CMK (cell line): ENCODE measurements at places on chromosomes 2 and 18.

DNA sequence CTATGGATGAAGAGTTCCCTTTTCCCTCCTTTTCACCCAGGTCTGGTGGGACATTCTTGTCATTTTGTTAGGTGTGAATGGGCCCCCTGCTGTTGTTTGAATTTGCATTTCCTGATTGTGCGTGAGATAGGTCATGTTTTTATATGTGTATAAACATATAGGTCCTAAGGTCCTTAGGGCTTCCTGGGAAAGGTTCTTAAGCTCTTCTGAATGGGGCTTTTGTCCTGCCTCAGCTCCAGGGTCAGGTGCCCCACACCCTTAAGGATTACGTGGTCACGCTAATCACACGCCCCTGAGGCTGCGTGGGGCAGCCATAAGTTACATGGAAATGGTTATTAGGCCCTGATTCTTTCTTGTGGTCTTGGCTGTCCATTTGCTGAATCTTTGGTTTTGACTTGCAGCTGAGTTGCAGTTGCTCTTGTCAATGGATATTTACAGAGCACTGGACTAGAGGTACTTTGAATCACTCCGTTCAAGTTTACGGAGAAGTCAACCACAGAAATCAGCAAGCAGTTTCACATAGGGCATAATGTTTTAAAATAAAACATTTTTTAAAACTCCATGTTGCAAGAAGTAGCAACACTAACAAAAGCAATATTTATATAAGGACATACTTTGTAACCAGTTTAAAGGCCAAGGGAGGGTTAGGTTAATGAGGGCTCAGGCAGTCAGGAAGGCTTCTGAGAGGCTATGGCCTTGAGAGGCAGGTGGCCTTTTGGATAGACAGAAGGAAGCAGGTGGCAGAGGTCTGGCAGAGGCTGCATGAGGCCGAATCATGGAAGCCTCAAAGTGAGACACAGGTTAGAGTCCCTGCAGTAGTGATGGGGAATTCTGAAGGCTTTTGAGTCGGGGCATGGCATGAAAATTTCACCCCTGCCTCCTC is 24.2 kb downstream of the LIPG start:
- no peak for DNase-seq

DNA sequence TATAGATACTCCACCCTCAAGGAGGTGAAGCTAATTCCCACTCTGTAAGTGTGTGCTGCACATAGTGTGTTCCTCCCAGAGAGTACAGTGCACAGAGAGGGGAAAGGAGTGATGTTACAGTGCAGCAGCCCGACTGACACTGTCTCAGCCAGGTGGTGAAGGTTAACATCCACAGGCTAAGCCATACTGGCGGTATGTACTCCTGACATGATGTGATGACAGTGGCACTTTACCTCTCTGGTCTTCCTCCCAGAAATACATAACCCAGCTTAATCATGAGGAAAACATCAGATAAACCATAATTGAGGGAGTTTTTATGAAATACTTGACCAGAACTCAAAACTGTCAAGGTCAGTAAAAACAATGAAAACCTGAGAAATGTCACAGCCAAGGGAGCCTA is 107.1 kb downstream of the RAB3GAP1 start:
- no peak for DNase-seq

DNA sequence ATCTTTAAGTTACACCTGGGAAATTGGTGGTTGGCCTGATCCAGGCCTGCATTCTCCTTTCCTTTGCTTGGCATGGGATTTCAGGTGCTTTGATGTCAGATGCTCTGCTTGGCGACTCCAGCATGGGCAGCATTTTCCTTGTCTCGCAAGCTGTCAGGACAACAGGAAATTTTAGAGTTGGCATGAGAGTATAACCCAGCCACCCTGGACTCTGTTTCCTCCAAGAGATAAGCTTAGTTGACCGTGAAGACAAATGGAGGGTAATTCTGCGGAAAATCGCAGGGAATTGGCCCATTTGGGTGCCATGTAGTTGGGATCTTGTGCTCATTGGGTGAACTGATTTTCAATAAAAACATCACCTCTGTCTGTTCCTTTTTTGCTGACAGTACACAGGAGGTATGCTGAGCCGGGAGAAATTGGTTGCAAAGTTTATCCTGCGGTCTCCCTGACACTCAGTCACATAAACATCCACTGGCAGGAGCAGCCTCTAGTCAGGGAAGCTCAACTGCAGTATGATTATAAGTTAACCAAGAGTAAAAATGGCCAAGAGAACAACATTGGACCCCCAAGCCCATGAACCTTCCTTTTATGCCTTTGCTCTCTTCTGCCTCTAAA is 409.9 kb downstream of the SETBP1 start:
- no peak for DNase-seq

GRCh38 chr2:10076988-10077527 is 3.2 kb downstream of the CYS1 start:
- DNase-seq = no peak

DNA sequence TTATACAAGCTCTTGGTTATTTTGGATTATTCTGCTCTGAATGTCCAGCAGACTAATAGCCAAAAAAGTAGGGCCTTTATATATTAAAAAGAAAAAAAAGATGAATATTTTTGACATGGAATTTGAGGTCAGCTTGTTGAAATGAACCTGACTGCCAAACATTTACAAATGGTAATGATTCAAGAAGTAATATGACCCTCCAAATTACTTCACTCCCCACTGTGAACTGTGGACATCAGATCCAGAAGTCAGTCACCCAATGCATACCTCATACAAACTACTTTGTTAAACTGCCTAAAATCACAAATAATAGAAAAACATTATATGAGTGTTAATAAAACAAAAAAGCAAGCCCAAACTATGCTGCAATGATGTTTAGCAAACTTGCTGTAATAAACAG is 10.0 kb downstream of the EPG5 start:
- DNase-seq = no peak
